K562 (cell line): ENCODE measurements at places on chromosomes 4 and X. TPM values are rescaled to one million over a fixed set of nuclear protein-coding genes. Genes with fewer than 3 reads are reported as not detected.

GRCh38 chr4:76758290-76758882, 139.6 kb downstream of the SOWAHB start:
- peak; percentile 75 for DNase-seq

DNA sequence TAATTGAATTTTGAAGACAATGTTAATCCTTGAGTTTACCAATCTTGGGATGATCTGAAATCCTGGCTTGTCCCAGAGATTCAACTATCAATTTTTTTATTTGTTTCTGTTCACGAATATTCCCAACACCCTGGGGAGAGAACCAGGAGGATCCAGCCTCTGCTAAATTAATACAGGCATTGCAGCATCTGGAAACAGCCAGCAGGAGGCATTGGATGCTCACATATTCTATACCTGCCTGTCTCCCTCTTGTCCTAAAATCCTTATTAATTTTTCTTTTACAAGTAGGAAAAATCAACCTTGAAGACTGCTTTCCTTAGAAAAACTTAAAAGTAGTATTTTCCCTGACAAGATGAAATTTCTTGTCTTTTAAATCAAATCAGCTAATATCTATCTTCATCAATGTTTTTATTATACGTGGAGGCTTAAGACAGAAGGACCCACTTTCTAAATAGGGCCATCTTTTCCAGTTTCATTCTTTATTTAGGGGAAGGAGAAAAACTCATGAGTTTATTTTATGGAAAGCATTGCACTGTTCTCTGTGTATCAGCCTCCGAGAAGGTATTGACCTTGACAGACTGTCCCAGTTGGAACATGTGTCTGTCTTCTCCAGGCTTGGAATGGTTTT, 102.4 kb downstream of the CLNK start:
- peak; percentile 57 for DNase-seq

DNA sequence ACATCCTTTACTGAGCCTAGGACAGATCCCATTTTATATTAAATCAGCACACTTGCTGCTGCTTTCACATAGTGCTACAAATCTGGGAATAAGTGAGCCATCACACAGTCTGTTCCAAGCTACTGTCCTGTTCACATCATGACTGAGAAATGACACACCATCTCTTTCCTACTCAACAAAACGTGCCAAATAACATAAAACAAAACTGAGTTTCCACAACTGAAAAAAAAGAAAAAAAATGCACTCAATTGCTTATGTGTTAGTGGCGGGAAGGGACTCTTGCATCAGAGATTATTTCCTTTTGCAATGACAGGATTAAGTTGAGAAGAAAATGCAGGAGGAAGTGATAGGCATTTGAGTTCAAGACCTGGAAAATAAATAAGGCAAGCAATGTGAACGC, 109.0 kb downstream of the SHROOM4 start:
- no peak for DNase-seq

Gene XPNPEP2
- 0.19 TPM in 1 of 2 replicates, not detected in the other for polyA plus RNA-seq
